SHP77 treated with DMSO at 0.1 percent for 48 hours (cell line): ENCODE measurements at places on chromosomes 5 and 9.
A peak's percentile ranks its signal among the peaks of the same experiment; 100 is the strongest.

DNA sequence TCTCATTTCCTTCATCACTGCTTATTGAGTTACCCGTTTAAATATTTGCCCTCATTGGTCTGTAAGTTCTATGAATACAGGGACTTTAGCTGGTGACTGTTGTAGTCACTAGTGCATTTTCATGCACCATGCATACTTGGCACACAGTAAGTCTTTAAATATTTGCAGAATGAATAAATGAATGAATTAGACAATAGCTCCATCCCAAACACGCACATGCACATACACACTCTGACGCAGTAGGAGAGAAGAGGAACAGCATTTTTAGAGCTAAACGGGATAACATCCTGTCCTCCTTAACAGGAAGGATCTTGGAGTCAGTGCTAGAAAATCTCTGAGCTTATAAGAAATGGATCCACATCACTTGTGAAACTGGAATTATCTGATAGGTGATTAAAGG is 447.7 kb downstream of the KIF4B start:
- DNase-seq, result no peak

GRCh38 chr9:110922145-110922544 is 116.1 kb downstream of the LPAR1 start:
- no peak for DNase-seq

GRCh38 chr5:99878830-99879229 is 656.3 kb upstream of the FAM174A start:
- DNase-seq, result no peak

DNA sequence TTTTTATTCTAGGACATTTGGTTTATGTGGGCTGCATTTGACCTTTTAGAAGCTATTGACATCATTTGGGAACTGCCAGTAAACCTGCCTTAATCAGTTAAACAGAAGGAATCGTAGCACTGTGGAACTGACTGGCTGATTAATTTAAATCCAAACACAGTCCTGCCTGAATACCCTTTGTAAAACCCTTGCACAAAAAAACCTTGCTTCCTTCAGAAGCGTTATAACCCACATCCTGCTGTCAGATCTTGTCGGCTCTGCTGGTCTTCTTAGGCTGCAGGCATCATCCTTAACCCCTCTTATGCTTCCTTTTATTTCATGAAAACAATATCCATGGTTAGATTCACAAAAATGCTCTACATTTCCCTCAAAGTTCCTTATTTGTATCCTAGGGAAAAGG is 46.3 kb downstream of the PAM start:
- DNase-seq, result peak; percentile 21

DNA sequence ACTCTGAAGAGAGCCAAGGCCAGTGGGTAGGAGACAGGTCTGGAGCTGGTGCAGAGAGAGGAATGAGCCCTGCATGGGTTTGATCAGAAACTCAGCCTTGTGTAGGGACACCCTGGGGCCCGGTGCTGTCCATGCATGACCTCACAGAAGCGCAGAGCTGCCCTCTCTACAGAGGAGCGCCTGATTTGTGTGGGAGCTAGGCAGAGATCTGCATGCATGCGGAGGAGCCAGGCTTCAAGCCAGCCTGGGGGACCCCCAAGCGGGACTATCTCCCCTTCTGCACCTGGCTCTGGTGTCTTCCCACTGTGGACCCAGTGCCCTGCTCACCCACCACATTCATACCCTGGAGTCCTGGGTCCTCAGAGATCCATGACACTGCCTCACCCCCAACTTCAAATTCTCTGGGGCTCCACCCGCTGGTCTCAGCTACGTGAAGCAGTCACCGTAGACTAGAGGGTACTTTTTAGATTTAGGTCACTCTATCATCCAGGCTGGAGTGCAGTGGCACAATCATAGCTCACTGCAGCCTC is 2.6 kb upstream of the LCN2 start:
- DNase-seq, result no peak

GRCh38 chr9:11235061-11235460 is 622.3 kb upstream of the PTPRD start:
- no peak for DNase-seq

- no peak for DNase-seq
Measured at GRCh38 chr9:15499139-15499538, 11.6 kb downstream of the PSIP1 start.

DNA sequence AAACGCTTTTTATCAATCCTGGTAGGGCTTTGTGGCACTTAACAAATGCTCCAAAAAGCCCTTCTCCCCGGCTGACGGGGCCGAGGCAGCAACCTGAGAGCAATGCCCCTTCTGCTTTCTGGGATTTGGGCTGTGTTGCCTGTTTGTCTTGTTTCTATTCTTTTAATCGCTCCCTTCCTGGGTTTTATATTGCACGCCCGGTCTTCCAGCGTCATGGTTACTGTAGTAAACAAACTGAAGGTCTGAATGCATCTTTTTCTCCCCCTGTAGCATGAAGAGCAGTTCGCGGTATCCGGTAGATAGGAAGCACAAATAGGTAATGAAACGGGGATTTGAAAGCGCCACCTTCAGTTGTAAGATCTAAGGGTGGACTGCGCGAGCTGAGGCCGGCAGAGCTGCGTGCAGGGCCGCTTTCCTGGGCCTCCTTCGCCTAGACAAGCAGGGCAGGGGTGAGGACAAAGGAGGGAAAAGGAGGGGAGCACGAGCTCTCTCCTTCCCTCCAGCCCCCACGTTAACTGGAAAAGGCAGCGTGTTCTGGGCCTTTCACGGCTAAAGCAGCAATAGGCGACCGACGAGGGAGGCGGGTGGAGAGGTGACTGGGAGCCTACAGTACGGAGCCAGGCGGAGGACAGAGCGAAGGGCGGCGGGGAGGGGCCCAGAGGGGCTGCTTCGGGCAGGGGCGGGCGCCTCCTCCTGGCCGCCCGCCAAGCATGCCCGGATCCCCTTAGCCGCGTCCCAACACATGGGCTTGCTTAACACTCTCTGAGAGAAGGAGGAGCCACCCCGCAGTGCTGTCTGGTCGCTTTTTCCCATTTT is 49.3 kb upstream of the ZNF366 start:
- DNase-seq, result no peak

DNA sequence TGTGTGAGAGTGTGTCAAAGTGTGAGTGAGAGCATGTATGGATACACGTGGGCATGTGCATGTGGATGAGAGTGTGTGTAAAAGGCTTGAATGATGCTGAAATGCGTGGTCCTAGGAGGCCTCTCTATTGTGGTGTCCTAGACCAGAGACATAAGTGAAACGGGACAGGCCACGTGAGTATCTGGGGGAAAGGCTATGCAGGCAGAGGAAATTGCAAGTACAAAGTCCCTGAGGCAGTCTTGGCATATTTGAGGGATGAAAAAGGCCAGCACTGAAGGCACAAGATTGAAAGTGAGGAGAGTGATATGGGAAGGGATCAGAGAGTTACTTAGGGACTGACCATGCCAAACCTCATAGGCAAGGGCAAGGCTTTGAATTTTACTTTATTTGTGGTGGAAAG is 67.2 kb upstream of the CCDC152 start:
- DNase-seq, result no peak

DNA sequence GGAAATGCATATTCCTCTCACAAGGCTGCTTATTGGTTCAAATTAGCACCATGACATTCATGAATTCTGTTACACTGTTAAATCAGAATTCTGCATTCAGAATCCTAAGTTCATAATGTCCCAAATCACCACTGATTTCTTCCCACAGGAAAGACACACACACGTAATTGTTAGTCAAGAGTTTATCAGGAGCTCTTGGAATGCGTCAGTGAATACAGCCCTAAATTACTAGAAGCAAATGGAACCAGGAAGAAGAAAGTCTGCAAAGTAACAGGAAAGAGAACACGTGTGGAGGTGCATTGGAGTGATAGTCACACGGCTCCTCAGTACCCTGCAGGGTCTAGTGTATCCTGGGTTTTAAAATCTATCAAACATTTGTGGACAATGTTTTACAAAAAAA is 110.2 kb downstream of the ANXA2R start:
- DNase-seq, result no peak

DNA sequence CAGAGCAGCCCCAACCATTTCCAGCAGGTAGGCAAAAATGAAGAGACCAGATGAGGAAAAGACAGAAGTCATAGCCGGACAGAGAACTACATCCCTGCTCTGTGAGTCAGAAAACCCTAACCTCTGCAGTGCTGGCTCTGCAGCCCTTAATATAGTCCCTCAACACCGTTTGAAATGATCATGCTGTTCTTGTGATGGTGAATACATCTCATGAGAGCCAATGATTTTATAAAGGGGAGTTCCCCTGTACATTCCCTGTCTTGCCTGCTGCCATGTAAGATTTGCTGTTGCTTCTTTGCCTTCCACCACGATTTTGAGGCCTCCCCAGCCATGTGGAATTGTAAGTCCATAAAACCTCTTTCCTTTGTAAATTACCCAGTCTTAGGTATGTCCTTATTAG is 216.8 kb upstream of the RFX3 start:
- no peak for DNase-seq

GRCh38 chr5:149790276-149790675 is 60.2 kb downstream of the PPARGC1B start:
- no peak for DNase-seq

GRCh38 chr9:97773723-97774122 is 76.6 kb upstream of the XPA start:
- no peak for DNase-seq

- no peak for DNase-seq
Measured at GRCh38 chr5:14347522-14347921, 204.4 kb downstream of the TRIO start.
